Stimulated activated CD4-positive, alpha-beta T cell treated with anti-CD3 and anti-CD28 coated beads, Interleukin-1b, Interleukin-23, amount 100 ng/mL, for 24 hours (primary cell): ENCODE measurements at places on chromosomes 6 and 20.

GRCh38 chr6:13120483-13121482, 207.6 kb downstream of the TBC1D7 start:
- no peak for DNase-seq

DNA sequence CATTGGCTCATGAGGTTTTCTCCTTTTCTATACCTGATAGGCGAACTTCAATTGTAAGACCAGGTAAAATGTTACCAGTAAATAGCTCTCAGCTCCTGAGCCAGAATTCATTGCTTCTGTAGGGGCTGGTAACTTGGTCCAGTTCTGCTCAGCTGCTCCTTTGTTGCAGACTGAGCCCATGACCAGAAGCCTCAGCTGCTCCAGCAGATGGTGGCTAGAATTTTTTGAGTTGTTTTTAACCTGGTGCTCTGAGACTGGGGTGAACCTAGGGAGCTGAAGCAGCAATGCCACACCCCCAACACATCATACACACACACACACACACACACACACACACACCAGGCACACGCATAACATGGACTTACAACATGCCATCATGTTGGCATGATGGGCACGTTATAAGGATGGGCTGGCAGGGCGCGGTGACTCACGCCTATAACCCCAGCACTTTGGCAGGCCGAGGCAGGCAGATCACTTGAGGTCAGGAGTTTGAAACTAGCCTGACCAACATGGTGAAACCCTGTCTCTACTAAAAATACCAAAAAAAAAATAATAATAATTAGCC, 103.1 kb downstream of the QRSL1 start:
- no peak for DNase-seq

DNA sequence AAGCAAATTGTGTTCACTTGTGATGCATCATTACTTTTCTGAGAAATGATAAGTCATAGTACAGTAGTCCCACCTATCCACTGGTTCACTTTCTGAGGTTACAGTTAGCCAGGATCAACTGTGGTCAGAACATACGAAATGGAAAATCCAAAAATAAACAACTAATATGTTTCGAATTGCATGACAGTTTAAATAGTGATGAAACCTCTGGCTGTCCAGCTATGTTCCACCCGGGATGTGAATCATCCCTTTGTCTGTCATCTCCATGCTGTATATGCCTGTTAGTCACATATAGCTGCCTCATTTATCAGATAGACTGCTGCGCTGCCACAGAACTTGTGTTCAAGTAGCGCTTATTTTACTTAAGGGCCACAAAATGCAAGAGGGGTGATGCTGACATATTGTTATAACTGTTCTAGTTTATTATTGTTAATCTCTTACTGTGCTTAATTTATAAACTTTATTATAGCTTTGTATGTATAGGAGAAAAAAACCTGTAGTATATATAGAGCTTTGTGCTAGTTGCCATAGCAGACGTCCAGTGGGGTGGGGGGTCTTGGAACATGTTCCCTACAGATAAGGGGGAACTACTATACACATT, 29.2 kb downstream of the AFDN start:
- DNase-seq: no peak

- DNase-seq: no peak
These were observed 434.1 kb downstream of the RFPL4B start for GRCh38 chr6:112781241-112781640.

- DNase-seq: no peak
These were observed 119.9 kb upstream of the ASCC3 start for GRCh38 chr6:101001012-101001411.

DNA sequence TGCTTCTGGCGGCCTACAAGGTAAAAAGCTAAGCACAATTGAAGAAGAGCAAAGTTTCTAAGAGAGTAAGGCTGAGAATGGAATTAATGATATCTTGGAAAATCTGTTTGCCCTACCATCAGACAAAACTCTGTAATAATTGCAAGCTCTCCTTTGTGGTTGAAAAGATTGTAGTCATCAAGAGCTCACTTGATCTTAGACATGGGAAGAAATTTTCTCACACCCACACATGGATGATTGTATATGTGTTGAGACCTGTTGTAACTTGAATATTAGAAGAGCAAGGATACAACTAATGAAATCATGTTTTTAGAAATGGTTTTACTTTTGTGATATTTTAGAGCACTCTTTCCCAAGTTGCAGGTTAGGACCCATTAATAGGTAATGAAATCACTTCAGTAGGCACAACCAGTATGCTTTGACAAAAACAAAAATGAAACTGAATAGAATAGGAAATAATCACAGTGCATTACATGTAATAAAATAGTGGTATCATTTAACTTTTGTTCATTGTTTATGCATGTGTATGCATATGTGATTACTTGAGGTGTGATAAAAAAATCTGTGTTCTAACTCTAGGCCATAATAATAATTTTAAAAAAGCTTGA, 14.0 kb downstream of the DCBLD1 start:
- no peak for DNase-seq
